Natural killer cell (primary cell): ENCODE measurements at places on chromosomes 1 and 21. TPM values are rescaled to one million over a fixed set of nuclear protein-coding genes. Genes with fewer than 3 reads are reported as not detected.

DNA sequence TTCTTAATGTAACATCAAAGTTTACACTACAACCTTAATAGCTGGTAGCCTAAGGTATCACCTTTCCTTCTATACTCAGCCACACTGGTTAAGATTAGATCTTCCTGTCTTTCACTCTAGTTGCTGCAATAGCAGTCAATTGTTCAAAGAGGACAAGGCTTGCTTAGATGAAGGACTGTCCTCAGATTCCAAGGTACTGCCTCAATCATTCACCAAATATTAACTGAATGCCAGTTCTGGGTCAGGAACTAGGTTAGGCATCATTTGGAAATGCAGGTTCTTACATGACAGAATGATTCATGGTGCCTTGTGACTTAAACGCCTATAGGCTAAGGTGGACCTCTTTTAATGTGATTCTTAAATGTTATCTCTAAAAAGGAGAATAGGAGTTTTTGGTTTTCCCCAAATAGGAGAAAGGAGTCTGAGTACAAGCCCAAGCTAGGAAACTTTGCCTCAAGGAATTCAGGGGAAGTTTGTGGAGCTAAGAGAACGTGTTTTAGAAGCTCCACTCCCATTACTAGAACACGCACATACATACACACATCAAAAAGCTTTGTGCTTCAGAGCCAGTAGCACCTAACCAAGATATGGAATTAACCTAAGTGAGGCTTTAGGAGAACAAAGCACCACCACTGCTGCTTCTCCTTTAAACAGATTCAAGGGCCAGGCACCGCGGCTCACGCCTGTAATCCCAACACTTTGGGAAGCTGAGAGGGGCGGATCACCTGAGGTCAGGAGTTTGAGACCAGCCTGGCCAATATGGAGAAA is 8.5 kb upstream of the WDR47 start:
- no peak for DNase-seq
- H3K36me3 ChIP-seq, result no peaks in the 10 kb centered on the region
- no peak overlapping the region for H3K4me3 ChIP-seq
- no peaks in the 10 kb centered on the region for H3K4me1 ChIP-seq

DNA sequence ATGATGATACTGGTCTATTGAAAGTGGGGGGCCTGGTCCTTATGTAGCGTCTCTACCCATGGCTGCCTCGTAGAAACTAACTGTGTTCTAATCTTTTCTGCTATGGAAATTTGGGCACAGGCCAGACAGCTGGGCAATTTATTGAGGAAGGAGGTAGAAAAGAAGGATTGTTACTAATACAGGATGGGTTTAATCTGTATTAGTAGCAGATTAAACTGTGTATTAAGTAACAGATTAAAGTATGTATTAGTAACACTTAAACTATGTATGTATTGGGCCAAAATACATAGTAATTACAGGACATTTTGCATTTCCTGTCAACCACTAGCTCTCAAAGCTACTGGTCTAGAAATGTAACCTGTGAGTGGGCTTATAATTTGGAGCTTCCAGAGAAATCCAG is 142.0 kb downstream of the MAST2 start:
- no peaks in the 10 kb centered on the region for H3K4me1 ChIP-seq
- no peaks in the 10 kb centered on the region for H3K27me3 ChIP-seq
- H3K36me3 ChIP-seq, result no peaks in the 10 kb centered on the region
- no peak overlapping the region for H3K27ac ChIP-seq

GRCh38 chr1:43402089-43402865 is 12.6 kb downstream of the SZT2 start:
- H3K4me1 ChIP-seq, result no peaks in the 10 kb centered on the region
- no peaks in the 10 kb centered on the region for H3K27me3 ChIP-seq
- H3K4me3 ChIP-seq, result no peak overlapping the region
- DNase-seq, result no peak
- peaks cover 40% of the 10 kb centered on the region for H3K36me3 ChIP-seq

The NBPF6 gene
- not detected for total RNA-seq

The RGS8 gene
- total RNA-seq, result not detected

The DMRTB1 gene
- total RNA-seq, result not detected

GRCh38 chr1:44016041-44016889 is 15.0 kb downstream of the SLC6A9 start:
- DNase-seq, result no peak
- H3K27ac ChIP-seq, result no peak overlapping the region
- no peaks in the 10 kb centered on the region for H3K27me3 ChIP-seq
- H3K4me1 ChIP-seq, result no peaks in the 10 kb centered on the region

GRCh38 chr21:26032263-26032662 is 138.3 kb downstream of the APP start:
- H3K36me3 ChIP-seq, result no peaks in the 10 kb centered on the region
- H3K27me3 ChIP-seq, result no peaks in the 10 kb centered on the region
- DNase-seq, result no peak
- no peak overlapping the region for H3K27ac ChIP-seq
- no peak overlapping the region for H3K4me3 ChIP-seq
- H3K4me1 ChIP-seq, result no peaks in the 10 kb centered on the region

The CA6 gene
- not detected for total RNA-seq

The CCSAP gene
- 10.2 TPM for total RNA-seq

DNA sequence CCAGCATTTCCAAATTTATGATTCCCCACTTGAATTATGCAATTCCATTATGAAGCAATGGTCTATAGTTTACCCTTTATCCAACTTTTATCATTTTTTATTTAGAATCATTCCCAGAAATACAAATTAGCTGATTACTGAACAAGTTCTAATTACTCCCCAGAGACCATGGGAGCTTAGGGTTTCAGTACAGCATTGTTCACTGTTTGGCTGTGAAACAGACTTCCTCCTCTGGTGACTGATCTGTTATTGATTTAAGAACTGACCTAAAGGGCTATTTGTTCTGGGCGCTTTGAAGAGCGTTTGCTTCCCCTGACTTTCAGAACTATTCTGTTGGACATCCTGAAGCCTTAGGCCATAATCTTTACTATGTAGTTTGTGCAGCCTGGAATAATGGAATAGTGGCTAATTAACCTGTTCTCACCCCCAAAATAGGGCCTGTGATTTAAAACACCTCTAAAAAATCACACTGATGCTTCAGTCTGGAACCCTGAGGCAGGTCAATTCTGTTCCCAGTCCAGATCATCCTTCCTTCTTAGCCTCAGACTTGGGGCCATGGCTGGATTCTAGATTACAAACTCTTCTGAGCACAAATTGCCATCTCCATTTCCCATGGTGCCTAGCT is 58.7 kb downstream of the ALG14 start:
- no peak overlapping the region for H3K27ac ChIP-seq
- no peaks in the 10 kb centered on the region for H3K36me3 ChIP-seq
- no peaks in the 10 kb centered on the region for H3K27me3 ChIP-seq

The DMRTA2 gene
- not detected for total RNA-seq

The TFF3 gene
- not detected for total RNA-seq

GRCh38 chr1:4837752-4838151 is 183.3 kb downstream of the AJAP1 start:
- no peaks in the 10 kb centered on the region for H3K4me1 ChIP-seq
- no peaks in the 10 kb centered on the region for H3K36me3 ChIP-seq
- H3K4me3 ChIP-seq, result no peak overlapping the region
- no peaks in the 10 kb centered on the region for H3K27me3 ChIP-seq
- no peak overlapping the region for H3K27ac ChIP-seq

The WDR26 gene
- 244 TPM for total RNA-seq

DNA sequence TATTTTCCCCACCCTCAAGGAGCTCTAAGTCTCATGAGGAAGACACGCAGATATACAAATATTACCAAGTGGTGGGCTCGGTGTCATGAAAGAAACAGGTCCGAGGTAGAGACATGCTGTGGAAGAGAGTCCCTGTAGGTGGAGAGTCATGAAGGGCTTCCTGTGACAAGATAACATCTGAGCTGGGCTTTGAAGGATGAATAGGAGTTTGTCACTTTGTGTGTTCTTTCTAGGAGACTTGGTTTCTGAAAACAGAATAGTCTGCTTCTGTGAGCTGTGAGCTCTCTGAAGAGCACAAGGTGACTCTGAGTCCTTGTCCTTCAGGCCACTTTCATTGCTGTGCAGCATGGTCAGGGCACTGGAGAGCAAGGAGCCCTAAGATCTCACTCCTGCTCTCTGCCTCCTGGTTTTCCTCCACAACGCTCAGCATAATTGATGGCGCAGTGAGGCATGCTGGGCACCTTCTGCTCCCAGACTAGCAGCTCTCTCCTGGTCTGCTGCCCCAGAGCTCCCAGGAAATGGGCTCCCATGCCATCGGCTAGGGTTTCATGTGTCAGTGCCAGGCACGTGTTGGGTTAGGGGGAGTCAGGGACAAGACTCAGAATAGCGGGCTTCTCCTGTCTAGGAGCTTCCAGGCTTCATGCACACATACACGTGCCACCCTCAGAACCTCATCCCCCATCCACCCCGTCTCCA is 209.9 kb upstream of the CSF3R start:
- H3K4me3 ChIP-seq, result no peak overlapping the region
- no peaks in the 10 kb centered on the region for H3K27me3 ChIP-seq
- no peaks in the 10 kb centered on the region for H3K36me3 ChIP-seq
- H3K4me1 ChIP-seq, result no peaks in the 10 kb centered on the region
- DNase-seq, result no peak

The ACAP3 gene
- 59.7 TPM for total RNA-seq

- no peaks in the 10 kb centered on the region for H3K36me3 ChIP-seq
- H3K27me3 ChIP-seq, result no peaks in the 10 kb centered on the region
- no peak for DNase-seq
Observed at GRCh38 chr1:159239551-159240220, 35.0 kb downstream of the ACKR1 start.

- no peak overlapping the region for H3K27ac ChIP-seq
- no peak for DNase-seq
- no peaks in the 10 kb centered on the region for H3K4me1 ChIP-seq
- no peak overlapping the region for H3K4me3 ChIP-seq
Observed at GRCh38 chr1:155725142-155725541, 36.3 kb downstream of the DAP3 start.

The TEDDM1 gene
- total RNA-seq, result not detected

The ENO1 gene
- total RNA-seq, result 299 TPM

- no peak overlapping the region for H3K27ac ChIP-seq
- peaks cover 38% of the 10 kb centered on the region for H3K4me1 ChIP-seq
- no peak overlapping the region for H3K4me3 ChIP-seq
Observed at GRCh38 chr1:41745022-41745421, 173.7 kb downstream of the HIVEP3 start.

GRCh38 chr1:172180501-172181285 is 239.8 kb upstream of the C1orf105 start:
- peak; percentile 22 for DNase-seq
- no peaks in the 10 kb centered on the region for H3K36me3 ChIP-seq
- H3K27me3 ChIP-seq, result no peaks in the 10 kb centered on the region

The SPTA1 gene
- total RNA-seq, result not detected

The MCOLN2 gene
- 23.9 TPM for total RNA-seq

DNA sequence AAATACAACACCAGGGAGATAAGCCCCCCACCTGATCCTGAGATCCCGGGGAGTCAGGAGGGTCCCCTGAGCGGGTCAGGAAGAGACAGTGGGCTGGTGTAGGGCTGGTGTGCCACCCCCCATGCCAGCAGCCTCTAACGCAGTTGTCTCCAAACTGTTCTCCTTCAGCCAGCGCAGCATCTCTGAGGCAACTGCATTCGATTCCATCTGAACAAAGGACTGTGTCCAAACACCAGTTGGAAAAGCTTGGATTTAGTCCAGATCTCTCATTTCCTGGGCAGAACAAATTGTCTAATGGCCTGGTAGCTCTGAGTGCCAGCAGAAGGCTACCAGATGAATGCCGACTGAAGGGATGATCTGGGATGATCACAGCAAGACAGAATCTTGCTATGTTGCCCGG is 44.1 kb upstream of the EIF4G3 start:
- DNase-seq, result no peak
- peaks cover 42% of the 10 kb centered on the region for H3K36me3 ChIP-seq
- H3K27me3 ChIP-seq, result no peaks in the 10 kb centered on the region
- no peak overlapping the region for H3K27ac ChIP-seq

DNA sequence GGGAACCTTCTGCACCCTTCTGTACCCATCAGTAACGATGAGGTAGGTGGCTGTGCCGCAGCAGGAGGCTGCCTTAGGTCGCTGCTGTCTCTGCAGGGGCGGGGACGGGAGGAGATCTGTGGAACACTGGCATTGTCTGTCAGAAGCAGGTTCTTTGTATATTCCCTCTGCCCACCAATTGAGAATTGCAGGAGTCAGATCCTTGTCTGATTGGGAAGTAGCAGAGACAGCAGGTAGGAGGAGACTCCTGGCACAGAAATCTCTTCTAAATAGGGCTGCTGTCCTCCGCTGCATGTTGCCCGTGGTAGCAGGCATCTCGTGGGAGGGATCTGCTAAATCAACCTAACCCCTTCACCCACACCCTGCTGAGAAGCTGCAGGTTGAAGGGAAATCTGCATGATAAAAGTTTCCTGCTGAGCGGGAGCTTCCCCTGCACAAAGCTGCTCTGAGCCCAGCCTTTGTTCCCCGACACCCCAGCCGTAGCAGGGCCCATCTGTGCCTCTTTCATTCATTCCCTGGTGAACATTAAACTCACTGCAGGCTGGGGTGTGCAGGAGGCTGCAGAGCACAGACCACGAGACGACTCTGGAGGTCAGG is 15.9 kb downstream of the SARS1 start:
- no peak overlapping the region for H3K4me3 ChIP-seq
- no peak overlapping the region for H3K27ac ChIP-seq
- peaks cover 63% of the 10 kb centered on the region for H3K36me3 ChIP-seq
- no peak for DNase-seq

DNA sequence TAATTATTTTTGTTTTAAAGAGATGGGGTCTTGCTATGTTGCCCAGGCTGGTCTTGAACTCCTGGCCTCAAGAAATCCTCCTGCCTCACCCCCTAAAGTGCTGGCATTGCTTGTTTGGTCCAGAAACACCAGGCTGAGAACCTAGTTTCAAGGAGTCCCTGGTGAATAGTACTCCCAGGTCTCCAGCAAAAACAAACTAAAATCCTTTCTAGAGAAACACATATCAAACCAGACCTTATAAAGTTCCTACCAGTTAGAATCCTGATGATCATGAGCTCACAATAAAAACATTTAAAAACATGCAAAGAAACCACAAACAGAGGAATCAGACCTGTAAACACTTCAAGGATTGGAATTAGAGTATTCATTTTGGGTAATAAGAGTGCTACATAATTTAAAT is 34.4 kb upstream of the PADI1 start:
- H3K27me3 ChIP-seq, result no peaks in the 10 kb centered on the region
- no peak overlapping the region for H3K4me3 ChIP-seq
- H3K36me3 ChIP-seq, result no peaks in the 10 kb centered on the region
- no peak overlapping the region for H3K27ac ChIP-seq
- DNase-seq, result no peak
- no peaks in the 10 kb centered on the region for H3K4me1 ChIP-seq

The ZC3H12A gene
- total RNA-seq, result 366 TPM

DNA sequence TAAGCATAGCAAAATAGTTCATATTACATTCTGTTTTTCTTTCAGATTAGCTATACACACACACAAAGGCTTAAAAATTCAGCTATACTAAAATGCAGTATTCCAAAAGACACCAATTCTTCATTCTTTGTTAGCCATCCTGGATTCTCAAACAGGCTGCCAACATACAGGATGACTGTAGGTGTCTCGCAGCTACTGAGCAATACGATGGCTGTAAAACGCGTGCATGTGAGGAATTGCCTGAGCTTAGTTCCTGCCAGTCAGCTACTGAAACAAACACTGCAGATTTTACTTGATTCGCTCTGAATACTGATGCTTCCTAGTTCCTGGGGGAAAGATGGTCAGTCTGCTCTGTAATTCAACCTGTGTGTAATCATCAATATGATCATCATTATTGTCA is 24.7 kb upstream of the HMGN1 start:
- no peak overlapping the region for H3K27ac ChIP-seq
- H3K4me3 ChIP-seq, result no peak overlapping the region
- DNase-seq, result peak; percentile 54
- no peaks in the 10 kb centered on the region for H3K27me3 ChIP-seq
- no peaks in the 10 kb centered on the region for H3K36me3 ChIP-seq

GRCh38 chr1:201039418-201039817 is 15.9 kb upstream of the KIF21B start:
- no peak overlapping the region for H3K27ac ChIP-seq
- no peaks in the 10 kb centered on the region for H3K36me3 ChIP-seq

The WNT9A gene
- total RNA-seq, result not detected
